Hematopoietic multipotent progenitor cell treated with erythropoietin and hydrocortisone succinate and interleukin-3 and kit ligand, for 8 days (in vitro differentiated cells): ENCODE measurements at places on chromosomes 16 and 17.
A peak's percentile ranks its signal among the peaks of the same experiment; 100 is the strongest.

- DNase-seq: peak; percentile 62
These were observed 170.1 kb upstream of the CDH13 start for GRCh38 chr16:82456683-82457082.

- no peak for DNase-seq
These were observed 12.4 kb downstream of the MRPL58 start for GRCh38 chr17:75024686-75025397.

DNA sequence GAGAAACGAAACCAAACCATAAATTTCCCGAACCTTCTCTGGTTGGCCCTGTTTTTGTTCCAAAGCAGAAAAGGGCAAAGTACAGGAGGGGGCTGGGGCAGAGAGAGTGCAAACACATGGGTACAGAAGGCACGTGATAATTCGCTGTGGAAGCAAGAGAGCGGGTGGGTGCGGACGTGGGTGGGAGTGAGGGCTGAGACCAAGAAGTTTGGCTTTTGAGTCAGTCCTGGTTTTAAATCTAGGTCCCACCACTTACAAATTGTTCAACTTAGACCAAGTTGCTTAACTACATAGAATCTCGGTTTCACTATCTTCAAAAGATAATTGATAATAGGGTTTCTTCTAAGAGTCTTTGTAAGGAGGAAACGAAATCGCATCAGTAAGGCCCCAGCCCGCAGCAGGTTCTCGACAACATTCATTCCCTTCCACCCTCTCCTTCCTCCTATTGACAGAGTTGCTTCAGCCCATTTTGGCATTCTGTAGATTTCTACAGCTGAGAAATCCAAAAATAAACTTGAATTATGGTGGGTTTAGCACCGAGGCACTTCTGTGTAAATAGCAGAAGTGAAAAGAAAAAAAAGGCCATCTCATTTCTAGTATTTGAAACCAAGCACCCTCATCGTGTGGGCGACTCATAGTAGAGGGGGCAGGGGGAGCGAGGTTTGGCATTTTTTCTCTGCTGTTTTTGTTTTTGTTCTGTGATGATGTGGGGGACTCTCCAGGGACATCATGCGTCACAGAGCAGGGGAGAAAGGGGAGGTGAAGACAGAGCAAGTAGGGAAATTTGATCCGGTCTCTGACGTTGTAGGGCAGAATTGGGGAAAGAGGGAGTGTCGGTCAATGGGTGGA, 33.6 kb upstream of the CCR7 start:
- DNase-seq: no peak

- peak; percentile 34 for DNase-seq
These were observed 72.7 kb downstream of the OMG start for GRCh38 chr17:31224366-31224765.

- DNase-seq: no peak
These were observed 28.6 kb downstream of the RAI1 start for GRCh38 chr17:17709815-17710321.

GRCh38 chr16:55475919-55476318, 3.1 kb upstream of the MMP2 start:
- no peak for DNase-seq

DNA sequence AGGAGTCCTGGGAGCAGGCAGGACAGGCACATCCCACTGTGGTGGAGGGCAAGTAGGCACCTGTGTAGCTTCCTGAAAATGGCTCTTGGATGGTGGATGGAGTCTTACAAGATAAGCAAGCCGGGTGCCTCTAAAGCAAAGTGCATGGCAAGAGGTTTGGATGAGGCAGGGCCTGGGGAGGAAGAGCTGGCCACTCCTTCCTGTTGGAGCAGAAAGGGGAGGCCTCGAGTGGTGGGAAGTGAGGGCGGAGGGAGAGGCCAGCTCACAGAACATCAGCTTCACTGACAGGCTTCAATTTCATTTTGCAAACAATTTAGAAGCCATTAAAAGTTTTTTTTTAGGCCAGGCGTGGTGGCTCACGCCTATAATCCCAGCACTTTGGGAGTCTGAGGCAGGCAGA, 31.0 kb downstream of the CD300A start:
- no peak for DNase-seq

DNA sequence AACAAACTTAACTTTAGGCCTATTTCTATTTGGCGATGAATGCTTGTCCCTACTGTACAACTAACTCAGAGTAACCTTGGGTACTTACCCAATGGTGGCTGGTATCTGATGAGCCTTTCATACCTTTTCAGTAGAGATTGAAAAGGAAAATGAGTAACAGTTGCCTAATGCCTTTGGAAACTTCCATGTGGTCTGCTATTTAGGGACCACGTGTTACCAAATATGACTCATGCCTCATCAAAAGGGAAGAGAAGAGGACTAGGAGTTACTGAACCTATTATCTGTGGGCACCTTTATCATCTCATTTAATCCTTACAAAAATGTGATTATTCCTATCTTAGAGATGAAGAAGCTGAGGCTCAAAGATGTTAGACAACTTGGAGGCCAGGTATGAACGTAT, 8.1 kb downstream of the MYOCD start:
- no peak for DNase-seq

- no peak for DNase-seq
These were observed 71.2 kb downstream of the KLHDC4 start for GRCh38 chr16:87694441-87695125.

DNA sequence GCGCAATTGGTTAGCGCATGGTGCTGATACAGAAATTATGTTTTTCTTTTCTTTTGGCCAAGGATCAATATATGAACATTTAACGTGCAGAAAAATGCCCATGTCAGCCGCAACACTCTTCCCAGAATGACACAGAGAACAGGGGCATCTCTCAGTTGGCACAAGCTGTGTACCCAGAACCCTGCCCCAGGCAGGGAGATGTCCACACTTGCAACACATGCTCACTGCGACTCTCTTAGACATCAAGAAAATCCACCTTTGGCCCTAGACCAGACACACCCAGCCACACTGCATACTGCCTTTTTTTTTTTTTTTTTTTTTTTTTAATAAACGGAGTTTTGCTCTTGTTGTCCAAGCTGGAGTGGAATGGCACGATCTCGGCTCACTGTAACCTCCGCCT, 17.0 kb downstream of the PITPNA start:
- DNase-seq: no peak

- DNase-seq: no peak
These were observed 180.1 kb downstream of the PARN start for GRCh38 chr16:14449790-14450480.

DNA sequence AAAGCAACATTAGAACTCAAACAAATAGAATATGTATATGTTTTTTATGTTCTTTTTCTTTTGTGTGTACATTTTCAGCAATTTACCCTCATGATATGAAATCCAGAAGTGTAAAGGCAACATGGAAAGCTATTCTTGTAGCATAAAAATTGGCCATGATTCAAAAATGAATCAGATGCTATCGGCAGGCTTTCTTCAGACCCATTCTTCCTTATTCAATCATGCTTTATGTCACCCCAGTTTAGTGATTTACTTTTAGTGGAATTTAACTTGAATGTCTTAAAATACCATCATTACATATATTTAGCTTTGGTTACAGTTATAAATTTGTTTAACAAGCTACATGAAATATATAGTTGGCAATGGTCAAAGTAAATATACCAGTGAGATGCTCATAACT, 21.4 kb upstream of the SMIM36 start:
- no peak for DNase-seq

DNA sequence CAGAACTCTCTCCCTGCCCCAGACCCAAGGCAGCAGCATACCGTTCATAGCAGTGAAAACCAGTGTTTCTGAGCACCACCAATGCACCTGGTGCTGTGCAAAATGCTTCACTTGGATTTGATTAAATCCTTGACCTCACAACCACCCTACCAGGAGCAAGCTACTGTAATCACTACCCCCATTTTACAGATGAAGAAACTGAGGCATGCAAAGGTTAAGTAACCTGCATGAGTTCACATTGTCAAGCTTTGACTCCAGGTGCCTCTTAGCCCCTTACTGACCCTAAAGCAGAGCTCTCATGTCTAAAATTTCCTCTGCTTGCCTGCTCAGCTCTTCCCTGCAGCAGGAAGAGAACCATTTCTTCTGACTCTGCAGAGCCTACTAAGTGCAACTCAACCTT, 34.2 kb upstream of the GOSR2 start:
- no peak for DNase-seq

DNA sequence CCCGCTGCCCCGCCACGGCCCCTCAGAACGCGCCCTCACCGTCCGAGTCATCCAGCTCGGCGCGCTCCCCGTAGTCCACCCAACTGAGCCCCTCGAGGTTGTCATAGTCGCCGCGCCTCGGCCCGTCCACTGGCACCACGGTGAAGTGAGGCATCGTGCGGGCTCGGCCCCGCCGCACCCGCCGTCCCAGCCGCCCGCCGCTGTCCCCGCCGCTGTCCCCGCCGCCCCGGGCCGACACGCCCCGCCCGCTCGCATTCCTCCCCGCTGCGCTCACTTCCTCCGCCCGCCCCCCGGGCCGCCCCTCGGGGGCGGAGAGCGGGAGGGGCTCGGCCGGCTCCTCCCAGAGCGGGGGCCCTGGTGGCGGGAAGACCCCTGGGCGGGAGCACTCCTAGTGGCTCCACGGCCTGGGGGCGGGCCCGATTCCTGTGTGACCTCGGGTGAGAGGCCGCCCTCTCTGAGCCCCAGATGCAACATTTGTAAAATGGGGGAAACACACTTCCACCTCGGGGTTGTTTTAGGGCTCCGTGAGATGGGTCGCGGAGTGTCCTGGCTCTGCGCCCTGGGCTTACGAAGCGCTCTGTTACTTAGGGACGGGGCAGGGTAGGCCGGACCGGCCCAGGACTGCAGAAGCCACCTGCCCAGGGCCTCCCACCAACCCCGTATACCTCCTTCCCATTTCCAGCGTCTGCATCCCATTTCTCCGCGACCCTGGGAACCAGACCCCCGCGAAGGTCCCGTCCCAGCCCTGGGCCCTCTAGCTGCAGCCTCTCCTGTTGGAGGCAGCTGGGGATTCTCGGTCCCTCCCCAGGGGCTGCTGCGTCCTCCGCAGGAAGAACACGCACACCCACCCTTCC, at the start of gene SLC12A4:
Gene SLC12A4 (minus strand): TSS at position 238 of the 854 bp plus-strand sequence. CDS start 84 bp downstream, at position 154.
- DNase-seq: peak; percentile 94

- DNase-seq: no peak
These were observed 28.2 kb downstream of the USP31 start for GRCh38 chr16:23121024-23121423.

GRCh38 chr16:55264949-55265348, 59.1 kb upstream of the IRX6 start:
- no peak for DNase-seq

DNA sequence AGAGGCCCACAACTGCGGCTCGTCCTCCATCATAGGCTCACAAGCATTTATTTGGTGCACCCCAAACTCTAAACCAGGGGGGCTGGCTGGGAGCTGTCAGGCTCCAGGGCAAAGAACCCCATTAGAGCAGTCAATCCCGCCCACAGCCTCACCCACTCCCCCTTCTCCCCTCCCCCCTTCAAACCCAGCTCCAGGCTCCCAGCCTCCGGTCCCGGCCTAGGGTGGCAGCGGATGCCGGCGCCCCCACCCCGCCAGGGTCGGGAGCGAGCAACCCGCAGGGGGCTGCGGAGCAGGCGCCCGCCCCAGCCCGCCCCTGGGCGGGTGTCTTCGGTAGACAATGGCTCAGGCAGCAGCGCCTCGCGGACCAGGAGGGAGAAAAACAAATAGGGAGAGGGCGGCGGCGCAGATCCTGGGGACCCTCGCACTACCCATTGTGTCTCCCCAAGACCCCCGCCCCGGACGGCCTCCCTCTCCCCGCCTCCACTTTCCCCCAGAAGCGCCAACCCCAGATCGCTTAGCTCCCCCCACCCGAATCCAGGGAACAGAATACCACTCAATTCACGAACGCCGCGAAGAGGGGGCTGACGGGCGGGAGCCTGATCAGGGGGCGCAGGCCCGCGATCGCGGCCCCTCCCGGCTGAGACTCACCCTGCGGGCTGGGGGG, 572 bp downstream of the FAM171A2 start:
- DNase-seq: no peak

DNA sequence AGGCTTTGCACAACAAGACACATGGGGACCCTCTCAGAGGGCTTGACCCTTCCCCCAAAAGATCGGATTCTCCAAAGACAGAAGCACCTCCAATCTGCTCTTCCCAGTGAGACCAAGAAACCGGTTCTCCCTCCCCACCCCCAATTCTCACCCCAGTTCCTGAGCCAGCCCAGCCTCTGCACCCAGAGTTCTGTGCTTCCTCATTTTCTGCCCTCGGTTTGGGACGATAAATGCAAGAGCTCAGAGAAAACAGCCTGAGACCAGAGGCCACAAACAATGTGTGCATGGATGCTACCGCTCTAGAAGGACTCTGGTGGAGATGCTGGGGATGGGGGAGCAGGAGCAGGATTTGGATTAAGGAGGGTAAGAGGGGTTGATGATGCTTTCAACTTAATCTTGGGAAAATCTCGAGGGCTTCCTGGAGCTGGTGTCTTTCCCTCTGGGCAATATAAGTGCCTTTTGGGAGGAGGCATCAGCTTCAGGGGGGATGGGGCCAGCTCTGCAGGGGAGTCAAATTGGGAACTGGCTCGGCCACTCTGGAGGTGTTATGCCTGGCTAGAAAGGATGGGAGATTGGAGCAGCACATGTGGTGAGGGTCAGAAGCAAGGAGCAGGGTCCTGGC, 6.0 kb downstream of the KRT15 start:
- DNase-seq: no peak

DNA sequence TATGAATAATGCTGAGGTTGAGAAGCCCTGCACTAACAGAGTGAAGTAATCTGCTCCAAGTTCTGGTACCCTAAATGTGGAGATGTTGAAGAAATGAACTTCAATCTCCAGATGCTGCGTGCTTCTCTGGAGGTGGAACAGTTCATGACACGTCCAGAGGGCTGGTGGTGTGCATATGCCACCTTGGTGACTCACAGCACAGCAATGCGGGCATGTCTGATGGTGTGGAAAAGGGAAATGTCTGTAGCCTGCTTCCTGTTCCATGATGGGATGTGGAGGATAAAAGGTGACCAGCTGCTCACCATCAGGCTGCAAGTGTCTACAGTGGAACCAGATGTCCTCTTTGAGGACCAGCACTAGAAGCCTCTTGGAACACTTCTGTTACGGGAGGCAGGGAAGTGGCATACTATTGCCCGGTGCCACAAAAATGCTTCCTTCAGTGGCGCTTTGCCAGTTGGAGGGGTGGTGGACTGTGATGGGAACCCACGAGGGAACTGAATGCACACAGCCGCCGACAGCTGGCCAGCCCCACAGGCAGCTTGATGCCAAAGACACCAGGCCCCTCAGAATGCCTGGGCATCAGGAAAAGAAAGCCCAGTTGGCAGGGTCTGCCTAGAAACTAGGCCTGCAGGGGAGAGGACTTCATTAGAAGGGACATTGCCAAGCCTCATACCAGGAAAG, 19.9 kb downstream of the SNX11 start:
- no peak for DNase-seq

GRCh38 chr16:1936945-1937479, 6.0 kb downstream of the MSRB1 start:
- DNase-seq: no peak

- DNase-seq: no peak
These were observed 9.5 kb upstream of the TCF25 start for GRCh38 chr16:89863741-89864526.

GRCh38 chr17:76233588-76234353, 6.5 kb downstream of the RNF157 start:
- no peak for DNase-seq
